ENCODE measurements at places on chromosomes 7 and 10. TPM values are rescaled to one million over a fixed set of nuclear protein-coding genes. Genes with fewer than 3 reads are reported as not detected.

DNA sequence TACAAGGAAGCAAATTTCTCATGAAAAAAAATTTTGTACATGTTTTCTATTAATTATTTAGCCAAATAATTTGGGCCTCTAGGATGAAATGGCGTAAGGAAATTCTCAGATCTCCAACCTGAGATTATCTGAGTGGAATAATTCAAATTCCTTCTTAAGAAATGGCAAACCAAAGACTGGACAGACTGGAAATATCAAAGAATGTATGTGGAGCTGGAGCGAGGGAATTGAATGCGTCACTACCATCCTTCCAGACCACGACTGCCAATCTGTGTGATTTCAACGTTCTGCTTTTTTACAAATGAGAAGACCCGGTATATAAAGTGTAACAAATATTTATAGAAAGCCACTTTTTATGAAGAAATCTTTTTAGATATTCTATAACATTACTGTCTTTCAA lies 12.4 kb upstream of the BLNK start:
- DNase-seq: no peak

DNA sequence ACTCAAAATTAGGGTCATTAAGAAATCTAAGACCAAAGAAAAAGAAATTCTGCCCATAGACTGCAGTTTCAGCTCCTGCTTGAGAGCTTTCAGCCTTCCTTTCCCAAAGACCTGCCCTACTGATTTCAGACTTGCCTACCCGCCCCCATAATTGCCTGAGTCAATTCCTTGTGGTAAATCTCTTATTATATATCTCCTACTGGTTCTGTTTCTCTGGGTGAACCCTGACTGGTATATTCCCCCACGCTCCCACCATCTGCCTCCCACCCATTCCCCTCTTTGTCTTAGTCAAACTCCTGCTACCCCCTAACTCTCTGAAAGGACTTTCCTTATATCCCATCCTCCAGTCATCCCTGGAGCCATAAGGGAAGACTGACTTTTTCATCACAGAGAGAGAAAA lies 64.7 kb upstream of the MET start:
- no peak for DNase-seq

Gene ATP6V0A4
- not detected for total RNA-seq

Gene CYP26C1
- total RNA-seq: not detected

- DNase-seq: no peak
Measured at GRCh38 chr7:148044173-148044572, 546.4 kb upstream of the C7orf33 start.

- DNase-seq: no peak
Measured at GRCh38 chr10:13784067-13784466, 197.3 kb downstream of the PRPF18 start.

- peak; percentile 41 for DNase-seq
Measured at GRCh38 chr10:133166828-133167692, 7.0 kb downstream of the KNDC1 start.

DNA sequence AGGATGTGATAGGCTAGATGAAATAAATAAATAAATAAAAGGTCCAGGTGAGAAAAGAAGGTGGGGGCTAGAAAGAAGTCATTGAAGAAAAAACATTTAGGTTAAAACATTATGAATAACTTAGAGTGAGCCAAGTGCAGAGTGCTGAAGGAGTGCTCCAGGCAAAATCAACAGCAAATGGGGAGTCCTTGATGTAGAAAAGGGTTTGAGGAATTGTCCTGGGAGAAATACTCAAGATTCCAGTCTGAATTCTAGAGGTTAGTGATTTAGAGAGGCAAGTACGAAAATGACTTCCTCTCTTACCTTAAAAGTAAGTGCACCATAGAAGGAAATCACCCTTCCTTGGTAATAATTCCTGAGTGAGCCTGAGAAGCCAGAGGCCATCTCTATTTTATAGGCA lies 19.7 kb downstream of the CAV1 start:
- no peak for DNase-seq

Gene CPED1
- 32.8 TPM for total RNA-seq

- DNase-seq: no peak
Measured at GRCh38 chr7:130127821-130128317, 57.5 kb downstream of the KLHDC10 start.

Gene VDAC2
- 493 TPM for total RNA-seq

Gene CPA2
- total RNA-seq: not detected

Gene CYP2C9
- not detected for total RNA-seq

- no peak for DNase-seq
Measured at GRCh38 chr7:22802426-22802825, 20.2 kb downstream of the TOMM7 start.

Gene TMEM184A
- 0.22 TPM for total RNA-seq

DNA sequence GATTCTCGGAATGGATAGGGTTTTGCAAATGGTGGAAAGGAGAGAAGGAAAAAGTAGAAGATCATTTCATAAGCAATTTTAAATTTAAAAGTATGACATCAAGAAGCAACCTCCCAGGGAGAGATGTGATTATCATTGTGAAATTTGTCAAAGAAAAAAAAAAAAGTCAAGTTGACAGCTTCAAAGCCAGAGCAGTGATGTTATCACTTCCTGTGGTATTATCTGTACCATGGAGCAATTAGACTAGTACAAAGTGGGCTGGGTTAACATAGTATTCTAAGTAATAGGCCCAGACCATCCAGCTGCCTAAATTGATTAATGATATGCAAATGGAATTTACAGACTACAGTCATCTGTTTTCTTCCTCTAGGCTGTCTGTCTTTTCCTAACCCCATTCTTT lies 84.0 kb upstream of the NPY start:
- no peak for DNase-seq

- no peak for DNase-seq
Measured at GRCh38 chr7:120825576-120825975, 32.4 kb downstream of the TSPAN12 start.

GRCh38 chr10:80600256-80600655 lies 62.6 kb downstream of the SH2D4B start:
- no peak for DNase-seq

Gene PDLIM1
- 231 TPM for total RNA-seq

Gene DKK1
- not detected for total RNA-seq

DNA sequence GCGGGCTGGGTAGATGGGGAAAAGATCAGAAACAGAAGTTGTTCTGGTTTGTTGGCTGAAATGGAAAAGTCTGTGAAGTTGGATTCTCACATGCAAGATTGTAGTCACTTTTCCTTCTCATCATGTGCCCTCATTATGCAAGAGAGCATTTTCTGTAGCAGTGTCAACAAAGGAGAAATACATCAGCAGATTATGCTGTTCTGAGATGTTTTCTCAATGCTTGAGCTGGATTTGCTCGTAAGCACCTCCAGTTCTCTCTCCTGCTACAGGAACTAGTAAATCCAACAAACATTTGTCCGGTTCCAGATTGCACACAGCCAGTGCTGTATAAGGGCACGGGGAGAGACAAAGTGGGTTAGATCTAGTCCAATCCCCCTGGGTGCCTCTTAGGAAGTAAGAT lies 90.0 kb downstream of the GATA3 start:
- no peak for DNase-seq

Gene MSMB
- total RNA-seq: not detected
